ENCODE measurements at places on chromosomes 3 and 15.

DNA sequence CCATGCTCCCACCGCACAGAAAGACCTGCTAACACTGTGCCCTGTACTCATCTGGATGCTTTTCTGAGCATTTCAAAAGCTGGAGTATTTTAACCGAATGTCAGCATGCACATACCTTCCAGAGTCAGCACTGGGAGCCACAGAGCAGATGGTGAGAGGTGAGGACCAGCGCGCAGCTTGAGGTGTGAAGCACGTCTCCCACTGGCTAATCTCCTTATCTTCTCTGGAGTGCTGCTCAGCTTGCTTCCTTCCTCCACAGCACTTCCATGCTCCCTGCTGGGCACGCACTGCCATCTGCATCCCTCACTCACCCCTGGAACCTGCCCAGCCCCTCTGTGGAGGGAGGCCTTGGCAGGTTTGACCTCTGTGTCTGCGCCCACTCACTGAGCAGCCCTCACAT is at the start of gene GNB5:
GNB5 (minus strand) TSS at position 186 of the 400 bp plus-strand sequence. CDS start 6,716 bp downstream, outside the sequence.
- DNase-seq, result no peak

- no peak for DNase-seq
Observed at GRCh38 chr3:126407412-126408044, 12.8 kb downstream of the CFAP100 start.

- no peak for DNase-seq
Observed at GRCh38 chr3:125334675-125335560, 40.2 kb downstream of the ZNF148 start.

- no peak for DNase-seq
Observed at GRCh38 chr15:81014446-81015093, 13.8 kb downstream of the TLNRD1 start.

Measured in neural crest cell (in vitro differentiated cells).